ENCODE measurements at places on chromosomes 6 and 20.

DNA sequence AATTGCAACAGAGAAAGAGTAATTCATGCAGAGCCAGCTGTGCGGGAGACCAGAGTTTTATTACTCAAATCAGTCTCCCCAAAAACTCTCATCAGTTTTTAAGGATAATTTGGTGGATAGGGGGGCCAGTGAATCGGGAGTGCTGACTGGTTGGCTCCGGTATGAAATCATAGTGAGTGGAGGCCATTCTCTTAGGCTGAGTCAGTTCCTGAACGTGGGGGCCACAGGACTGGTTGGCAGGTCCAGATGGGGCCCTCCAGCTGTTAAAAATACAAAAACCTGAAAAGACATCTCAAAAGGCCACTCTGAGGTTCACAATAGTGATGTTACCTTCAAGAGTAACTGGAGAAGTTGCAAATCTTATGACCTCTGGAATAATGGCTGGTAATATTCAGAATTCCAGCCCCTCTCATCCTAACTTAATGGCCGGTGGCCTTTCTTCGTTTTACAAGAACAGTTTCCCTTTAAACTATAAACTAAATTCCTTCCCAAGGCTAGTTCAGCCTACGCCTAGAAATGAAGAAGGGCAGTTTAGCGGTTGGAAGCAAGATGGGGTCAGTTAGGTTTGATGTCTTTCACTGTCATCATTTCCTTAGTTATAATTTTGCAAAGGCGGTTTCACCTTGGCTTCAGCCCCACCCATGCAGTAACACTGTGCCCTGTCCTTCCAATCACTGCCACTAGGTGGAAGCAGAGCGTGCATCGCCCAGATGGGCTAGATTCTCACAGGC is 6.8 kb upstream of the MICA start:
- DNase-seq = no peak

DNA sequence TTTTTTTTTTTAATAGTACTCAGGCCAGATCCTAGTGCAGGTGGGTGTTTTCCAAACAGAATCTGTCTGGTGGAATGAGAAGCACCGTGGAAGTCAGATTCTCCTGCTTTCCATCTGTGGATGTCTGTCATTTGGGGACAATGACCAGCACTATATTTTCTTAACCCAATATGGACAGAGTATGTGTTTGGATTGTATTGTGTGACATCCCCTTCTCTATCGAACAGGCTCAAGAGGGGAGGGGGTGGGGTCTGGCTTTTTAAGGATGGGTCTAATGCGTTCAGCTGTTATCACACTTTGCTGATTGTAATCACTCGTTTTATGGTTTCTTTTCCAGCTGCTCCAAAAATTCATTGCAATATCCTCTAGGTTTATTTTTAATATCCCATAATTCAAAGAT is 197.5 kb upstream of the CEP162 start:
- no peak for DNase-seq

GRCh38 chr6:29519291-29520010 is 31.7 kb upstream of the MAS1L start:
- DNase-seq = no peak

DNA sequence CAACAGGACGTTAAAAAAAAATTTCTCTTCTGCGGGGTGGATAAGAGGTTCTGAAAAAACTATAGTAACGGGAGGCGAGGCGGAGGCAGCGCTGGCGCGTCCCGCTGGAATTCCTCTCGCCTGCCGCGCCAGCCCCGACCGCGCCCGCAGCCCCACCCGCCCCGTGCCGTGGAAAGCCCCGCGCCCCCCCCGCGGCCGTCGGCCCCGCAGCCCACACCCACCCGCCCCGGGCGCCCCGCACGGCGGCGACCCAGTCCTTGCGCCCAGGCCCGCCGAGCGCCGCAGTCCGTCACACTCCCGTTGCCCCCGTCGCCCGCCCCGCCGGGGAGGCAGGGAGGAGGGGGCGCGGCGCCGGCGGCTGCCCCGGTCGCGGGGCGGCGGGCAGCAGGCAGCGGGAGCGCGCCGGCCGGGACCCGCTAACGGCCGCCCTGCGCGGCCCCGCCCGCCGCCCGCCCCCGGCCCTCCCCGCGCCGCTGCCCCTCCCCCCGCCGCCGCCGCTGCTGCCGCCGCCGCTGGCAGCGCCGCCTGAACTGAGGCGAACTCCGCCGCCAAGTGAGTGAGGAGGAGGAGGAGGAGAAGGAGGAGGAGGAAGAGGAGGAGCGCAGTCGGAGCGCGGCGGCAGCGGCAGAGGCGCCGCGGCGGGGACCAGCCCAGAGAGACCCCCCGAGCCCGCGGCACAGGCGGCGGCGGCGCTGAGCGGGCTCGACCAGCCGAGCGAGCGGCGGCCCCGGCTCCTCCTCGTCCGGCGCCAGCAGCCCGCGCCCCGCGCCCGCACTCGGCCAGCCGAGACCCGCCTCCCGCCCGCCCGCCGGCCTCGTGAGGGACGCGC is at the start of gene QKI:
Gene QKI (plus strand): TSS at position 602 of the 829 bp plus-strand sequence. CDS start 476 bp downstream, outside the sequence.
- DNase-seq = no peak

- DNase-seq = no peak
Observed at GRCh38 chr20:45206725-45207124, at the start of gene SEMG1. TSS of gene SEMG1 (plus strand) at chr20:45207033. CDS start at chr20:45207054, 21 bp downstream.

DNA sequence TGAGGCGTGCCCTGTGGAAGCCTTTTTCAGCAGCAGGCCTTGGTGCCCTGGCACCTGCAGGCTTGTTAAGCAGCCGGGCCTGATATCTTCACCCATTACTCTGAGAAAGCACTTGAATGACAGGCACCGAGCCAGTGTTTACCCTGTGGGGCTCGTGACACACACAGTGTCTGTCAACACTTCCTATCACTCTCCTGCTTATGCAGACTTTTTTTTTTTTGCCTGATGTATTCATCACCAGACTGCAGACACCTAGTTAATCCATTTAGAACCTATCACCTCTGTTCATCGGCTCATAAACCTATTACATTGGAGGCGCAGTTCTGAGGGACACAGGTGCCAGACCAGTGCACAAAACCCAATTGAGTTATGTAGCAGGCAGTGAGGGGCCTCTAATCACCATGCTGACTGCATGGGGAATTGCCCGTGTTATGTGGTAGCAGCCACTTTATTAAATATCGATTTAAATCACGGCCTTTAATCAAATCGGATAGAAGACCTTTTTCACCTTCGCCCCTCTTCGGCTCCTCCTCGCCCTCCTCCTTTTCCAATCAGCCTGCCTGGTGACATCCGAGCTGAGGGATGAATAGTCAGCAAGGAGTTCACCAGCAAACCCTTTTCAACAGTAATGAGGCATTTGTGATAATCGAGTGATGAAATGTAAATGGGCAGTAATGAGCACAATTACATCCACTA is 962.9 kb upstream of the SLC35B3 start:
- no peak for DNase-seq

- peak; percentile 11 for DNase-seq
Observed at GRCh38 chr6:14965424-14966075, 280.3 kb upstream of the JARID2 start.

DNA sequence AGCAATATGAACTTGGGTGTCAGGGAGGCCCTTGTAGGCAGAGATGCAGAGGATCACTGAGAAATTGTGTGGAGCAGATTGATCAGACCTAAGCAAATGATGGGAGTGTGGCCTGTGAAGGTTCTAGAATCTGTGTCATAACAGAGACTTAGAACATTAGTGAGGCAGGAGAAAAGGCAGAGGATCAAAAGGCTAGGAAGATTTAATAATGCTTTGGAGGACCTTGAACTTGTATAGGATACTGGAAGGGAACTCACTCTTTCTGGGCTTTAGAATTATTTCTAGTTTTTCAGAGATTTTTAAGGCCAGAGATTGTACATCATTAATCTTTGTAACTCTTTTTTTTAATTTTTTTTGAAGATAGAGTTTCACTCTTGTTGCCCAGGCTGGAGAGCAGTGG is at the start of gene TSBP1:
Gene TSBP1 (minus strand): TSS at position 101 of the 400 bp plus-strand sequence. CDS start 197 bp downstream, outside the sequence.
- DNase-seq = no peak

GRCh38 chr6:34383161-34383631 is 9.3 kb downstream of the NUDT3 start:
- DNase-seq = no peak

- DNase-seq = no peak
Observed at GRCh38 chr20:56736285-56736857, 107.3 kb downstream of the TFAP2C start.

GRCh38 chr6:95431637-95432228 is 145.6 kb upstream of the MANEA start:
- DNase-seq = no peak

DNA sequence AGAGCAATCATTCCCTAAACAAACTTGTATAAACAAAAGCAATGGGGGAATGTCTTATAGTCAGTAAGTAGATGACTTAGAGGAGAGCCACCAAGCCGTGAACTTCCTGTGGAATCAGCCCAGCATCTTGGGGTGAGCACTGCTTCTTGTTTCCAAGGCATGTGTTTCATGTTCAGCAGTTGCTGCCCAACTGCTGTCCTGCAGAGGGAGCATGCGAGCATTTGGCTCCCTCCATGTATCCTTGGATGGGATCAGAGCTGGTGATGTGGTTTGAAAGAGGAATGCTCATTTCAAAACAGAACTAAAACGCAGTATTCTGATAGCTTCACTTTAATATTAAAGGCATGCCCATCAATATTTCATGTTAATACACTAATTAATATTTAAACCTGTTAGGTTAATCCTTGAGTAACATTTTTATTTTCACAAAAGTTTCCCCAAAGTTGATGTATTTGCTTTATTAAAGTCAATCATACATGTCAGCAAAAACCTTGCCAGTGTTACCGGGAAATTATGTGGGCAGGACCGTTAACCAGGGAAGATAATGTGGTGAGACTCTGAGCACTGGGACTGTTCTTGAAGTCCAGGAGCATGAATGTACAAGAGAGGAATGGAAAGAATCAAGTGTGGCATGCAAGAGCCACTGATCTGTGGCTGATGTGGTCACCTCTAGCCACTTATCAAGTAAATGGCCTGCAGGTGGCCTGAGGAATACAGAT is 172.1 kb upstream of the GGTLC1 start:
- peak; percentile 5 for DNase-seq

DNA sequence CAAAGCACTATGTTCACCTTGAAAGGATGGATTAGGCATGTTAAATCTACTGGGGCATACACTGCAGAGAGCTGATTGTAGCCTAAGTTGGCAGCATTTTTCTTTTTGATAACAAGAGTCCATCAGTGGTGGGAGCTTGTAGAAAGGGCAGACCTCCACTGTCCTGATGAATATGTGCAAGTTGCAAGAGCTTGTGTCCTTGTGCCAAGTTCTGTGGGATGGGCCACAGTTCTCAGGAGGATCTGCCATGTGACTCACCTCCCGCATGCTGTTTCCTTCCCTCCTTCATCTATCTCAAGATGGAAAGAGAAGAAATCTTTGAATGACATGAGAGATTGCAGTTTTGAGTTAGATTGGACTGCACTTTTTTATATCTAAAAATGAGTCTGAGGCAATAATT is 58.3 kb upstream of the GGTLC1 start:
- DNase-seq = no peak

DNA sequence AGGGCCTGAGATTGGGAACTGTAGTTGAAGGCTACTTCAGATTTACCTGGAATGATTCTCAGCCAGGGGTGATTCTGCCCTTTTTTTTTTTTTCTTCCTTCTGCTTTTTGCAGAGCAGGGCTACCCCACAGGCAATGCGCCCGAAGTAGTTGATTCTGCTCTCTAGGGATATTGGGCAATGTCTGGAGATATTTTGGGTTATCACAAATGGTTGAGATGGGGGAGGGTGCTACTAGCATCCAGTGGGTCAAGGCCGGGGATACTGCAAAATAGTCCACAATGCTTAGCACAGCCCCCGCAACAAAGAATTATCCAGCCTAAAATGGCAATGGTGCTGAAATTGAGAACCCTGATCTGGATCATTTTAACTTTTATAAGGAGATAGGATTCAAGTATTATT is 71.2 kb upstream of the ZMYND8 start:
- no peak for DNase-seq

DNA sequence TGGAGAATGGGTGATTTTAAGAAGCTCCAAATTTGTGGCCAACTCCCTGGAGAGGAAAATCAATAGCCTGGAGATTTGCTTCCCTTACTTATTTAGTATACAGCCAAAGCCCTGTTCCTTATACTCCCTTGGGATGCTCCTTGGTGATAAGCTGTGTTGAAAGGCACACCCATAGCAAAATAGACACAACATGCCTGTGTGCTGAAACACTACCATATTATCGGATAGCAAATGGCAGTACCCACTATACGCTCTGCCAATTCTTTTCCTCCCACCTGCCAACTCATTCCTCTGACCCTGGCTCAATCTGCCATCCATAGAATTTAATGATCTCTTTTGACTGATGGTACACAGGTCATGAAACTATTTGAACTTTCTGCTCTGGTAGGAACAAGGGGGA is 98.2 kb downstream of the CLIC5 start:
- no peak for DNase-seq

DNA sequence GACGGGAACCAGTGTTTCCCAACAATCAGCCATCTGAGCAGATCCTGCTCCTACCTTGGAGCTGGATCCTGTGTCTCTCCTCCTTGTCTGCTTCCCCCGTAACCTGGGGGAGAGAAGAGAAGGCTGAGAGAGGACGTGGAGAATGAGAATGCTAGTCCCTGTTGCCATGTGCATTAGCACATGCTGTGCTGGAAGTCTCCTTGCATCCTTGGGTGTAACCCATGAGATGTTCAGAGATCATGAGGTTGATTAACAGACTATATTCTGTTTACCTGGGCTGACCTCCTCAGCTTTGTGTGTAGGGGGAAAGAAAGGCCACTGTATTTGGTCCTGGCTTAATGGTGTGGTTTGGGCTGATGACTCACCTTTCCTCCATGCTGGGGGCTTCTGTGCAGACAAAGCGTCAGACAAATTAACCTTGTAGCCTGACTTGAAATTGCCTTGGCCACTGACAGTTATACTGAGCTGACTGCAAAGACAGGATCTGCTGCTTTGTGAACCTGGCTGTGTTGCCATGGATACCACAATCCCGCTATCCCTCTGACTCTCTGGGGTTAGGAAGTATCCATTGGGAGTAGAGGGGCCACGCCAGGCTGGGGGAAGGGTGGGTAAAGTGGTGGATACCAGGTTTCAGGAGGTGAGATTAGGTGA is 243.7 kb upstream of the CHD6 start:
- DNase-seq = no peak

DNA sequence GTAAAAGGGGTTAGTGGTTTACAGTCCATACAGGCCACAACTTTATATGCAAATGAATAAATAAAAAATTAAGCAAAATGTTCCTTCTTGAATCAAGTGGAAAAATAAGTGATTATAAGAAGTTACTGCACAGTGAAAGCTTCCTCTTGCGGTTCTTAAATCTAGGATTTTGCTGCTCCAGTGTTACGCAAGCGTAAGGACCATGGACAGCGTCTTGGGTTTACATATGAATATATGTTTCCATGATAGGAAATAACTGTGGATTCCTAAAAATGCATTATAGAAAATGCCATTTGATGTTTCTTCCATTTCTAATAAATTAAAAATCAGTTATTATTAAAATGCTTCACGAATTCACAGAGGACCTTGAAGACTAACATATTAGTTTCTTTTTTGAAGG is 176.6 kb upstream of the POU3F2 start:
- no peak for DNase-seq

DNA sequence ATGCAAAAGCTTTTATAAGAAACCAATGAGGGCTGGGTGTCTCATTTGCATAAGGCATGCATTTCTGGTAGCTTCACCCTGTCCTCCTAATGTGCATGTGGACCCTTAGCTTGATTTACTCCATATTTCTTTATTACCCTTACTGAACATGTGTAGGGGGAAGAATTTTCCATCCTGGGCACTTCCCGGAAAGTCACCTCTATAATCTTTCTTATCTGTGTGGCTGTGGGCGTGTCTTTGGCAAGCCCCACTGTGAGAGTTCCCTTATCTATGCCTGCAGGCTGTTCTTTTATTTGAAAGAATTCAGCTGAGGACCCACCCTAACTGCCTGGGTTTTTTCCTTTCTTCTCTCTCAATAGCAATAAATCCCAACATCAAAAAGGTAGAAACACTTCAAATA is 627.8 kb downstream of the DOK5 start:
- no peak for DNase-seq

- DNase-seq = peak; percentile 65
Observed at GRCh38 chr6:112416866-112417265, 69.7 kb downstream of the RFPL4B start.
